Fibroblast of villous mesenchyme (primary cell): ENCODE measurements at places on chromosomes 6 and 20. TPM values are rescaled to one million over a fixed set of nuclear protein-coding genes. Genes with fewer than 3 reads are reported as not detected.

GRCh38 chr20:62822788-62823651, 6.2 kb downstream of the COL9A3 start:
- DNase-seq = peak; percentile 34

GRCh38 chr6:80214436-80215022, 108.1 kb downstream of the BCKDHB start:
- peak; percentile 59 for DNase-seq

GRCh38 chr20:59355242-59355641, 54.8 kb downstream of the EDN3 start:
- no peak for DNase-seq

GRCh38 chr6:109103942-109104341, 8.6 kb downstream of the CEP57L1 start:
- no peak for DNase-seq

REM1 gene
- total RNA-seq = not detected in 2 replicates

FNDC11 gene
- 0.86 and 0.97 TPM in 2 replicates for total RNA-seq

HLA-DMB gene
- total RNA-seq = 1.7 TPM in 1 of 2 replicates, not detected in the other

CCR6 gene
- under 0.01 TPM in 1 of 2 replicates, not detected in the other for total RNA-seq

GRCh38 chr6:11607383-11607782, 69.8 kb downstream of the TMEM170B start:
- no peak for DNase-seq

- DNase-seq = no peak
Measured at GRCh38 chr6:158848490-158848895, 29.3 kb upstream of the EZR start.

TMEM244 gene
- total RNA-seq = not detected in 2 replicates

DNA sequence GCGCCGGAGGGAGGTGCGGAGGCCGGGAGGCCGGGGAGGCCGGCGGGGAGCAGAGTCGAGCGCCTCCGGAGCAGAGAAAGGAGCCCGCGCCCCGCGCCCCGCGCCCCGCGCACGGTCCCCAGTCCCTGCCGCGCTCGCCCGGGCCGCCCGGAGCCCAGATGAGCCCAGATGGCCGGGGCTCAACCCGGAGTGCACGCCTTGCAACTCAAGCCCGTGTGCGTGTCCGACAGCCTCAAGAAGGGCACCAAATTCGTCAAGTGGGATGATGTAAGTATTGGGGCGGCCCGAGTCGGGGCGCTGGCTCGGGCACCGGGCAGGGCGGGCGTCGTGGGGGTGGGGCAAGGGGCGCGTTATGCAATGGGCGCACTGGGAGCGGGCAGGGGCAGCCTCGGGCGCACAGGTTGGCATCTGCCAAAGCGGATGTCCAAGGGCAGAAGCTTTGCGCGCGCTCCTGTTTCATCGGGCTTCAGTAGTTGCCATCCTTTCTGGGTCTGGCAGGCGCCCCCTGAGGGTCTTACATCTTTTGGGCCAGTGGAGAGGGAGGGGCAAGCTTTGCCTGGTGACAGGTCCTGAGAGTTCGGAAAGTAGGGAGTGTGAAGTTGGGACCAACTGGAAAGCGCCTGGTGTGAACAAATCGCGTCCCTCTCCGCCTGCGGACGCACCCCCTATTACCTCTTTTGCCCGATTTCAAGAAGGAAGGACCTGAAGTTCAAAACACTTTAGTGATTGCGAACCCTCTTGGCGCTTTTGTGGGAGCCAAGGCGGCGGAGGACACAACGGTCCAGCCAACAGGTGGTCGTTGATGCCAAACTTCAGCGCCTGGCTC, 631 bp downstream of the PLCB1 start:
- peak; percentile 26 for DNase-seq

CBLN4 gene
- not detected in 2 replicates for total RNA-seq

- peak; percentile 94 for DNase-seq
Measured at GRCh38 chr20:49768204-49769047, 44.2 kb upstream of the SLC9A8 start.

DNA sequence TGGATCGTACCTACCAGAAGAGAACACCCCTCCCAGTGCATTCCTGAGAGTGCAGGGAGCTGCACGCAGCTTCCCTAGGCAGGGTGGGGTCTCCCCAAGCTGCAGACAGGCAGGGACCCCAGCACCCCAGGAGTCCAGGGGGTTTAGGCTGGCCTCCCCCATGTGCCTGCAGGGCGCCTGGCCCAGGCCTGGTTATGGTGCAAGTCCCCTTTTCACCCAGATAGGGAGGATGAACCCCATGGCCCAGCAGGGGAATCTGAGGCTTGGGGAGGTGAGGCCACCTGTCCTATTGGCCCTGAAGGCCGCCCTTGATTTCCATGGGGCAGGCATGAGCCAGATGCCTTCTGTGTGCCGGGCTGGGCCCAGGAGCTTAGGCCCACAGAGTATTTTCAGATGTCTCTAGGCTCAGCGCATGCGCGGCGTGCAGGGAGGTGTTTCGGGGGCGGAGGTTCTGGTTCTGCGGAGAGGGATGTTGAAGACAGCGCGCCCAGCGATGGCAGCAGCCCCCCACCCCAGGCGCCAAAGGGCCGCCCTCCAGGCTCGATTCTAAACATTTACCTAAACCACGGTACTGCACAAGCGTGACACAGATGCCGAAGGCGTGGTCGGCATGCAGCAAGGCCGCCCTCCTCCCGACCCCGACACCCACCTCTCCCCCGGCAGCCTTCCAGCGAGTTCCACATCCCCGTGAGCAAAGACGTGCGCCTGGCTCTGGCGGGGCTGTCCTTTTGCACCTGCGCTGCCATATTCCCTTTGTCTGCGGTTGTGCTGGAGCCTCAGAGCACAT, 29.4 kb downstream of the COL20A1 start:
- DNase-seq = no peak

GRCh38 chr6:26484161-26484560, 15.9 kb upstream of the BTN1A1 start:
- no peak for DNase-seq

- DNase-seq = peak; percentile 78
Measured at GRCh38 chr6:132483779-132484679, 28.9 kb downstream of the STX7 start.

CFB gene
- total RNA-seq = 3.5 and 12.1 TPM in 2 replicates

- no peak for DNase-seq
Measured at GRCh38 chr20:39661833-39662232, 699.7 kb downstream of the DHX35 start.

GRCh38 chr20:57996465-57996864, 232.0 kb downstream of the ANKRD60 start:
- DNase-seq = no peak

MAP3K5 gene
- total RNA-seq = 30.6 and 84.6 TPM in 2 replicates

MMP24OS gene
- total RNA-seq = 14.7 and 16.8 TPM in 2 replicates

DNA sequence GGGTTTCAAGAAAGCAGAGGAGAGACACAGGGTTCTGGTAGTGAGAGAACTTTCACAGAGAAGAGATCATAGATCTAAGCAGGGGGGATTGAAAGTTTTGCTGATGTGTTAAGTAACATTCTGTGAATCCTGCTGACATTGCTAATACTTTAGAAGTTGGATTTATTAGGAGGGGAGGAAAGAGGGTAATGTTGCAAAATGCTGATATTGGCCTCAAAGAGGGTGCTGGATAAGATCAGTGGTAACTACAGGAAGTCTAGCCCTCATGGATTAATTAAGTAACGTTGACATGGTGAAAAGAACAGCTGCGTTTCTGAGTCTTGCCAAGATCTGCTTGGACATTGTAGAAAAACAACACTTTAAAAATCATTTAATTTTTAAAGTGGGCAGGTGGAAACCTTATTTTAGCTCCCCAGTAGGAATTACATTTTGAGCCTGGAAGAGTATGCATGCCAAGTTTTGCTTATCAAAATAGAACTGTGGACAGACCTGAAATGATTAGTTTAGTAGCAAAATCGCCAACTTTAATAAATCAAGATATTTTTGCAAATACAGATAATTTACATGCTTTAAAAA, 606.0 kb upstream of the HTR1E start:
- no peak for DNase-seq

GRCh38 chr6:43766500-43766853, 3.5 kb upstream of the VEGFA start:
- no peak for DNase-seq

- no peak for DNase-seq
Measured at GRCh38 chr6:8195040-8195713, 92.8 kb upstream of the EEF1E1 start.

- peak; percentile 41 for DNase-seq
Measured at GRCh38 chr6:99933129-99933528, 60.9 kb downstream of the MCHR2 start.

- no peak for DNase-seq
Measured at GRCh38 chr20:60054716-60055634, 96.8 kb downstream of the CDH26 start.

DNA sequence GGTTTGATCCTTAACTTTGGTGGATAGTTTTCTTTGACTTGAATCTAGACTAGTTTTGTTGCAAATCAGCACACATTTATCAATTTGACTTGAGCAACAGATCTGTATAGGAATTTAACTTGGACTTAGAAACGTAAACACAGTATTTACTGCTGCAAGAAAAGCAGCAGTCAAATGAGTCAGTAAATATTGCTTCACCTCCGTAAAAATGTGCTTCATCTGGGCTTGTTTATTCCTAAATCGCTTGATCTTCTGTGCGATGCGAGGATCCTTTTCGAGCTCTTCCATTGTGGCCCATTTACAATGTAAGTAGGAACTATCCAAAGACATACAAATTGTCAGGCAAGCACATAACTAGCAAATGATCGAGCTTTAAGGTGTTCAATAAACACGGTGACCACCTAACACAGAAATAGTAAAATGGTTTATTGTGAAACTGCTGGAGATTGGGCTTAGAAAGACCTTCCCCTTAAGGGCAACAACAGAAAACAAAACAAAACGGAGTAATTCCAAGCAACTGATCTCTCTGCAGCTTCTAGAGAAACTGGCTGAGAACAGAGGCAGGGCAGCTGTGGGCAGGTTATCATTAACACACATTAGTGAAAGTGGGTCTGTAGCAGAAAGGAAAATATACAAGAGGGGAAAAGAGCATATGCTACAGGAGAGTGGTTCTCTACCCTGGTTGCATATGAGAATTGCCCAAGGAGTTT, 120.8 kb downstream of the CHD6 start:
- peak; percentile 92 for DNase-seq
